Activated CD4-positive, alpha-beta T cell treated with anti-CD3 and anti-CD28 coated beads, Interleukin-2, amount 50 U/mL, for 1 hour (primary cell): ENCODE measurements at places on chromosomes 7 and 10.

GRCh38 chr10:109743574-109743973, 179.7 kb downstream of the XPNPEP1 start:
- DNase-seq: no peak

DNA sequence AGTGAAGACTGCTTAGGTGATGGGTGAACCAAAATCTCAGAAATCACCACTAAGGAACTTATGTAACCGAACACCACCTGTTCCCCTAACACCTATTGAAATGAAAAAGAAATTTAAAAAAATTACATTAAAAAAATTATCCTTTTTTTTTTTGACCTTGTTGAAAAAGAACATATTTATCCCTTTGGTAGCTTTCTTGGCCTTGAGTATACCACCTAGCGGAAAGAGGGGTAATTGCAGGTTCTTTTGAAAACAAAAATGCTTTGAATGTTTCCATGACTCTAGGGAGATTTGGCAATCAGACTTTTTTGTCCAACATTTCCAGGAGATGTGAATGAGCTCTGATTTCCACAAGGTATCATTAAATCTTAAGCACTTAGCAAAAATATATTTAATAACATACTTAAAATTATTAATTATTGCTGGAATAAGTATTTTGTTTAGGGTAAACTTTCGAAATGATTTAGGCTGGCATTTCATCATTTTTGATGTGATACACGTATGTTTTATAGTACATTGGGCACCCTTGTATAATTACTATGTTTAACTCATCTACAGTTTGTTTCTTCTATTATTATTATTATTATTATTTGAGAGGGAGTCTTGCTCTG, 47.0 kb upstream of the ELMO1 start:
- DNase-seq: no peak

- DNase-seq: no peak
These were observed 85.5 kb downstream of the PRTFDC1 start for GRCh38 chr10:24866604-24867583.

DNA sequence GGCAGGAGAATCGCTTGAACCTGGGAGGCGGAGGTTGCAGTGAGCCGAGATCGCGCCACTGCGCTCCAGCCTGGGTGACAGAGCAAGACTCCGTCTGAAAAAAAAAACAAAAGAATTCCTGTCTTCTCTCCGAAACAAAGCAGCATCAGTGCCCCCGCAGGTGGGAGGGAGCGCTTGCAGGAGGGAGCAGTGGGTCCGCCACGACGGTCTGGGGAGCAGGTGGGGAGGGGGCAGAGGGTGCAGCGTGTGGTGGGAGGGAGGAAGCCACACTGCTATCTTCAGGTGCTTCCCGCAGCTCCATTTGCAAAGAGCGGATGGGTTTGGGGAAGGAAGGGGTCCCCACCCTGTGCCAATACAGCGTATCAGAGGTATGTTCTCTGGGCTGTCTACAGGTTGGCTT, 31.7 kb downstream of the LIMK1 start:
- DNase-seq: no peak

- no peak for DNase-seq
These were observed 74.3 kb downstream of the CPED1 start for GRCh38 chr7:121062671-121063279.

GRCh38 chr10:33114451-33114952, 156.5 kb upstream of the ITGB1 start:
- no peak for DNase-seq

- no peak for DNase-seq
These were observed 25.9 kb upstream of the FAM20C start for GRCh38 chr7:166338-167060.

DNA sequence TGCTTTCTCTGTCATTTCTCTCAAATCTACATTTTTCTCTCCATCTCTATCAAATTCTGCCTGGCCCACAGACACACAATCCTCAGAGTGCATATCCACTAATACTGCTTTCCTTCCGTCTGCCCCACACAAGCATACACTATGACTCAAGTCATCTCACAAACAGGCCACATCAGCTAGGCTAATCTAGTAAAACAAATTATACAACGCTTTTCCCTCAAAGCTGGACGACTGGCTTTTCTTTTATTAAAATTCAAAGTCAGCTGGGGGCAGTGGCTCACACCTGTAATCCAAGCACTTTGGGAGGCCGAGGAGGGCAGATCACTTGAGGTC, 161.1 kb downstream of the FAM107B start:
- no peak for DNase-seq

- no peak for DNase-seq
These were observed 43.4 kb upstream of the C1GALT1 start for GRCh38 chr7:7138897-7139296.

- no peak for DNase-seq
These were observed 124.4 kb downstream of the PON1 start for GRCh38 chr7:95199779-95200558.
